ENCODE measurements at places on chromosomes 2 and 18.

- peak; percentile 86 for DNase-seq
Measured at GRCh38 chr18:35376393-35376741, 770 bp downstream of the ZNF396 start.

GRCh38 chr2:18050001-18050400 lies 171.5 kb downstream of the KCNS3 start:
- DNase-seq: peak; percentile 50

GRCh38 chr2:218370410-218371063 lies 11.5 kb upstream of the SLC11A1 start:
- no peak for DNase-seq

- no peak for DNase-seq
Measured at GRCh38 chr2:160194351-160194750, 5.7 kb downstream of the ITGB6 start.

DNA sequence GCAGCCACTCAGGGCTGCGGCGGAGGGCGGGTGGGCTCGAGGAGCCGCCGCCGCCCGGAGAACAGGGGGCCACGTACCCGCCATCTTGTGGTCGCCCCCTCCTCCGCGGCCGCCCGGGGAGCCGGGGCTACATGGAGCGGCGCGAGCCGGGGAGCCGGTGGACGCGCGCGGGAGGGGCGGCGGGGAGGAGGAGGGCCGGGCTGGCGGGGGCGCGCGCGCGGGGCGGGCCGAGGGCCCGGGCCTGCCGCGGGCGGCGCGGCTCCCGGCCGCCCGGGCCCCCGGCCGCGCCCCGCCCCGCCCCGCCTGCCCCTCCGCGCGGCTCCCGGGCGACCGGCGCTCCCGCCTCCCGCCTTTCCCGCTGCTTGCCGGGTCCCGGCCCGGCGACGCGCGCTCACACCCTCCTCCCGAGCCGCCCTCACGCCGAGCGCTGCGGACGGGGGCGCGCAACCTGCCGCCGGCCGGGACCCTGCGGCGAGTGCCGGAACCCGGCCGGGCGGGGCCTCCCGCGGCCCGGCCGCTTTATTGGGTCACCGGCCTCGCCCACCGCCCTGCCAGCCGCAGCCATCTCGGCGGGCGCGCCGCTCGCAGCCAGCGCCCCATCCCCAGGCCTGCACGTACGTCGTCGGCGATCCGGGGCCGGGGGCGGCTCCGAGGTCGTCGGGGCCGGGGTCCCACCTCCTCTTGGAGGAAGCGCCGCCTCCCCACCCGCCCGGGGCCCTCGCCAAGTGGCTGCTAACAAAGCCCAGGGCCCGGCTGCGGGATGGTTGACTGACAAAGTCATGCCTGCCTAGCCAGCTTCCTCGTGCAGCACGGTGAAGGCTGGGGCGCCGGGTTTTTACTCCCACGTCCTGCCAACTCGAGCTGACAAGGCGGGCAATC lies at the start of gene PPP4R1:
Gene PPP4R1, minus strand, starts transcription at position 159 of the 879 bp plus-strand sequence. Its CDS starts 75 bp downstream, at position 84.
- DNase-seq: peak; percentile 95

- DNase-seq: no peak
Measured at GRCh38 chr18:25229081-25229480, 122.9 kb downstream of the ZNF521 start.

GRCh38 chr2:160647967-160648685 lies 154.5 kb upstream of the RBMS1 start:
- DNase-seq: no peak

- DNase-seq: no peak
Measured at GRCh38 chr2:45690231-45690630, 38.8 kb downstream of the PRKCE start.

DNA sequence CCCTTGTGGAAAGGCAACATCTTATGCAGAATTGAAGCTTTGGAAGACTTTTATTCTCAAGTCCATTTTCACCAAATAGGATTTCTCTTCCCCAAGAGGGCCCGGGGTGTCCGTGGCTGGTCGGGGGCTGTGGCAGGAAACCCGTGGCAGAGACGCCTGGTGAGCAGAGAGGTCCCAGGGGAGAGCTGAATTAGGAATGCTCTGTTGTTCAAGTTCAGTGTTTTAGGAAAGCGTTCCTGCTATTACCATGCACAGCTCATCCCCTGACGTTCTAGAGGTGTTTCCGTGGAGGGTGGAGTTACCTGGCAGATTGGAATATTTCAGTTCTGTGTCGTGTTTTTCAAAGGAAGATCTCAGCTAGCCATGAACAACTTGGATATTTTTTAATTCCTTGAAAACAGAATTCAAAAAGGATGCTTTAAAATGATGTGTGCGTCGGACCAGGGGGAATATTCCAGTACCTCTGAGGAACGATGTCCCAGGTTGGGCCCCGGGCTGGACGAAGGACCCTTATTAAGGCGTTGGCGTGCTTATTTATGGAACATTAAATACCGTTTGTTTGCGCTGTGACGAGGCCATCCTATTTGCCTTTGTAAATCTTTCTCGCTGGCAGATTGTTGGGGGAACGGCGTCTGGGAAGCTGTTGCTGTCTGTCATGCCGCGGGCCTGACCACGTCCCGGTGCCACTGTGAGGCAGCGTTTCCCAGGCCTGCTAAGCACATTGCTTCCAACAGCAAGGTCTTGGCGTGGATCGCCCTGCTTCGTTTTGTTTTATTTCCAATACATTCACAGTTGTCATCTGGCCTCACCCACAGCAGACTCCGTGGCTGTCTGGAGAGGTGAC lies 8.2 kb downstream of the NFATC1 start:
- no peak for DNase-seq

GRCh38 chr18:297936-298335 lies 30.1 kb upstream of the THOC1 start:
- no peak for DNase-seq

DNA sequence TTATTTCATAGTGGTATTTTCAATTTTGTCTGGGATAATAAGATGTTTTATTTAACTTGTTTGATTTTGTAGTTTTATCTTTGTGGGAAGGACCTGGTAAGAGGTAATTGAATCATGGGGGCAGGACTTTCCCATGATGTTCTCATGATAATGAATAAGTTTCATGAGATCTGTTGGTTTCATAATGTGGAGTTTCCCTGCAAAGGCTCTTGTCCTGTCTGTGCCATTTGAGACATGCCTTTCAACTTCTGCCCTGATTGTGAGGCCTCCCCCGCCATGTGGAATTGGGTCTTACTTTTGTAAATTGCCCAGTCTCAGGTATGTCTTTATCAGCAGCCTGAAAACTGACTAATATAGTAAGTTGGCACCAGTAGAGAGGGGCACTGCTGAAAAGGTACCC lies 77.8 kb upstream of the ARHGAP15 start:
- no peak for DNase-seq

GRCh38 chr2:1226766-1227165 lies 186.5 kb upstream of the TPO start:
- no peak for DNase-seq

- DNase-seq: no peak
Measured at GRCh38 chr2:186925514-186925913, 76.5 kb upstream of the ZSWIM2 start.

GRCh38 chr2:14567561-14567960 lies 65.0 kb upstream of the LRATD1 start:
- no peak for DNase-seq

DNA sequence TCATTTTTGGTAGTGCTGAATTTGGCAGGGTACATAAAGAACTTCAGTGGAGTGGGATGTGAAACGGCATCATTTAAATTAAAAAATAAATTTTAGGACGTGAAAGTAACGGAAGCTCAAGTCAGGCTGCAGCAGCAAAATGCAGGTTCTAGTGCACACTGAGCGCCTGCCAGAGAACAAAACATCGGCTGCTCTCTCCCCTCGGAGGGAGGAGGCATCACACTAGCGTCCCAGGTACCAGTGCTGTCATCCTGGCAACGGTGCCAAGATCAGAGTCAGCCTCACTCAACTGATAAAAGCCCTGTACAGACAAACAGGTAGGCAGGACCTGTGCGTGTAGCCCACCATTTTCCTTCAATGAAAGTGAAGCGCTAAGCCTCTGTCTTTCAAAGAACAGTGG lies 261.5 kb downstream of the PTGR3 start:
- DNase-seq: no peak

GRCh38 chr2:28751956-28752630 lies 463 bp downstream of the PPP1CB start:
- DNase-seq: no peak

Data from esophagus muscularis mucosa (tissue), 4 donors.